ENCODE measurements at places on chromosomes 5 and 9. TPM values are rescaled to one million over a fixed set of nuclear protein-coding genes. Genes with fewer than 3 reads are reported as not detected.

Gene IRGM
- not detected for total RNA-seq

Gene GPR150
- total RNA-seq: 0.31 TPM

Gene MLANA
- not detected for total RNA-seq

Gene TNFSF15
- 14.3 TPM for total RNA-seq

Gene CDKN2B
- total RNA-seq: 2.3 TPM

Gene PDGFRB
- total RNA-seq: 1.0 TPM

Gene TMEM171
- 5.0 TPM for total RNA-seq

Gene CD14
- total RNA-seq: 0.33 TPM

Gene FSD1L
- 7.5 TPM for total RNA-seq

Gene PKD2L2
- total RNA-seq: not detected

Gene PTGES
- total RNA-seq: not detected

Gene SLC1A3
- 0.44 TPM for total RNA-seq

Gene GPX8
- 147 TPM for total RNA-seq

Gene SOX30
- total RNA-seq: not detected

Gene SPINK13
- total RNA-seq: not detected

Gene OR13C4
- not detected for total RNA-seq

Gene DAPK1
- 119 TPM for total RNA-seq

Gene PCDHGB5
- total RNA-seq: 14.4 TPM

Gene SPAG8
- total RNA-seq: 0.69 TPM

Gene PCDHB2
- total RNA-seq: 0.23 TPM

Gene SRD5A1
- total RNA-seq: 12.4 TPM

Gene SLC44A1
- total RNA-seq: 37.7 TPM

Gene ITK
- total RNA-seq: not detected

Gene GKAP1
- 2.5 TPM for total RNA-seq

Gene LHX3
- not detected for total RNA-seq

Gene TMED7
- 101 TPM for total RNA-seq

Gene FOXD4L4
- total RNA-seq: 0.15 TPM

Gene ANXA2R
- total RNA-seq: 6.6 TPM

Gene SLC27A6
- 0.18 TPM for total RNA-seq

Gene BTNL3
- total RNA-seq: not detected

Gene ADCY2
- not detected for total RNA-seq

Gene DMGDH
- total RNA-seq: not detected

Gene ADRA1B
- not detected for total RNA-seq

Gene KIF20A
- 72.0 TPM for total RNA-seq

Gene FAM221B
- total RNA-seq: not detected

Gene NFIB
- 160 TPM for total RNA-seq

Gene RAB3C
- total RNA-seq: not detected

Gene PLAC8L1
- total RNA-seq: 0.80 TPM

Gene SHROOM1
- total RNA-seq: 20.9 TPM

Gene CCNO
- 0.88 TPM for total RNA-seq

Gene FYB1
- 0.44 TPM for total RNA-seq

Gene SGCD
- not detected for total RNA-seq

Gene GFPT2
- 5.5 TPM for total RNA-seq

Gene BNC2
- 33.1 TPM for total RNA-seq

Gene CDX1
- not detected for total RNA-seq

Gene VCAN
- 0.35 TPM for total RNA-seq

Gene FBP1
- total RNA-seq: 2.2 TPM

Gene DBH
- not detected for total RNA-seq

Gene POU5F2
- total RNA-seq: 1.2 TPM

Gene TAF11L5
- not detected for total RNA-seq

Measured in endothelial cell of umbilical vein (primary cell).